Activated naive CD8-positive, alpha-beta T cell treated with anti-CD3 and anti-CD28 coated beads for 36 hours (primary cell): ENCODE measurements at places on chromosomes 1 and 21. TPM values are rescaled to one million over a fixed set of nuclear protein-coding genes. Genes with fewer than 3 reads are reported as not detected.

Gene UTS2
- 0.19 TPM for total RNA-seq

Gene LCE2B
- not detected for total RNA-seq

Gene C1QTNF12
- total RNA-seq: 2.4 TPM

Gene DPYD
- 7.9 TPM for total RNA-seq

Gene MYOC
- total RNA-seq: not detected

Gene GNG12
- 0.60 TPM for total RNA-seq

Gene TMIGD3
- total RNA-seq: not detected

Gene MTARC2
- not detected for total RNA-seq

Gene BMP8B
- total RNA-seq: 0.12 TPM

Gene VWA5B1
- total RNA-seq: 0.16 TPM

Gene SPRR2A
- total RNA-seq: not detected

Gene TMEM269
- total RNA-seq: 0.32 TPM

Gene AMY1B
- not detected for total RNA-seq
